ENCODE measurements at places on chromosomes 5 and 9.

GRCh38 chr9:120542701-120543490 lies 37.1 kb downstream of the CDK5RAP2 start:
- DNase-seq: no peak

- no peak for DNase-seq
Observed at GRCh38 chr9:37994639-37995347, 74.2 kb downstream of the SHB start.

- DNase-seq: no peak
Observed at GRCh38 chr5:144307736-144308135, 137.1 kb downstream of the KCTD16 start.

DNA sequence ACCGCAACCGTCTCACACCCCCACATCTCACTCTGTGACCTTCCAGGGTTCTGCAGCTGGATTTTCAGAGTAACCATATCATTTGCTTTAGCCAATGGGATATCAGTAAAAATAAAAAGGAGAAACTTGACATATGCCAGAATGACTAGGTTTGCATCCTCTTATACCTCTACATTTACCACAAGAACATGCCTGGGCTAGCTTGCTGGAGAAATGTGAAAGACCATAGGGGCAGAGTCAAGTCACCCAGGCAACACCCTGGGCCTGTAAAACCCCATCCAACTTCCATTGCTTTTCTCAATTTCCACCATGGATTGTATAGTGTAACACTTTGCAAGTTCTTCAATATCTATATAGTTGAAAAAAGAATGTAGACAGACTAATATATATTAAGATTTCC lies 731.1 kb downstream of the PTPRD start:
- DNase-seq: no peak

DNA sequence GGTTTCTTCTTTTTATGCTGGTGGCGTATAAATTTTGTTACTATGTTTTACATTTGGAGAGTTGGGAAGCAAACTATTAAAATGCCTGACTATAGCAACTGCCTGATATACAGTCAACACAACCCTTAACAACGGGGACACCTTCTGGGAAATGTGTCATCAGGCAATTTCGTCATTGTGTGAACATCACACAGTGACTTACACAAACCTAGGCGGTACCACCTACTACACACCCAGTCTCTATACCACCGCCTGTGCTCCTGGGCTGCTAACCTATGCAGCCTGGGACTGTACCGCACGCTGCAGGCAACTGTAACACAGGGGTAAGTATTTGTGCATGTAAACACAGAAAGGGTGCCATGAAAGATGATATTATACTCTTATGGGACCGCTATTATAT lies 1.3 kb upstream of the CDHR2 start:
- DNase-seq: no peak

DNA sequence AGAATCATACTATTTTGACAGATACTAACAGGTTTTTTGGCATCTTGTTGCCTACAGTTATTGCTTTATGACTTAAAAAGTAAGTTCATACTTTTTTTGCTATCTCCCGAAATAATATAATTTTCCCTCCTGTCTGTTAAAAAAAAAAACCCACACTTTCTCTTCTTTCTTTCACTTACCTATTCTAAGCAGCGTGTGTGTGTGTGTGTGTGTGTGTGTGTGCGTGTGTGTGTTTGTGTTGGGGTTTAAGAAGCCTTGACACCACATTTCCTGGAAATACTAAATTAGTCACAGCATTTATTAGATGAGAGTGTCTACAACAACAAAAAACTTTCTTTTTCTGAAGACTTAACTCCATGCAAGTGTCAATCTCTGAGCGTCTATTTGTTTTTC lies 12.4 kb downstream of the TNFAIP8 start:
- DNase-seq: peak; percentile 58

DNA sequence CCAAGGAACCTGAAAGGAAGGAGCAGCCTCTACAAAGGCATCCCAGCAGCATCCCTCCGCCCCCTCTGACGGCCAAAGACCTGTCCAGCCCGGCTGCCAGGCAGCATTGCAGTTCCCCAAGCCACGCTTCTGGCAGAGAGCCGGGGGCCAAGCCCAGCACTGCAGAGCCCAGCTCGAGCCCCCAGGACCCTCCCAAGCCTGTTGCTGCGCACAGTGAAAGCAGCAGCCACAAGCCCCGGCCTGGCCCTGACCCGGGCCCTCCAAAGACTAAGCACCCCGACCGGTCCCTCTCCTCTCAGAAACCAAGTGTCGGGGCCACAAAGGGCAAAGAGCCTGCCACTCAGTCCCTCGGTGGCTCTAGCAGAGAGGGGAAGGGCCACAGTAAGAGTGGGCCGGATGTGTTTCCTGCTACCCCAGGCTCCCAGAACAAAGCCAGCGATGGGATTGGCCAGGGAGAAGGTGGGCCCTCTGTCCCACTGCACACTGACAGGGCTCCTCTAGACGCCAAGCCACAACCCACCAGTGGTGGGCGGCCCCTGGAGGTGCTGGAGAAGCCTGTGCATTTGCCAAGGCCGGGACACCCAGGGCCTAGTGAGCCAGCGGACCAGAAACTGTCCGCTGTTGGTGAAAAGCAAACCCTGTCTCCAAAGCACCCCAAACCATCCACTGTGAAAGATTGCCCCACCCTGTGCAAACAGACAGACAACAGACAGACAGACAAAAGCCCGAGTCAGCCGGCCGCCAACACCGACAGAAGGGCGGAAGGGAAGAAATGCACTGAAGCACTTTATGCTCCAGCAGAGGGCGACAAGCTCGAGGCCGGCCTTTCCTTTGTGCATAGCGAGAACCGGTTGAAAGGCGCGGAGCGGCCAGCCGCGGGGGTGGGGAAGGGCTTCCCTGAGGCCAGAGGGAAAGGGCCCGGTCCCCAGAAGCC lies 30.8 kb downstream of the CD180 start:
- peak; percentile 79 for DNase-seq

GRCh38 chr9:33049680-33050361 lies 24.7 kb downstream of the DNAJA1 start:
- DNase-seq: no peak

DNA sequence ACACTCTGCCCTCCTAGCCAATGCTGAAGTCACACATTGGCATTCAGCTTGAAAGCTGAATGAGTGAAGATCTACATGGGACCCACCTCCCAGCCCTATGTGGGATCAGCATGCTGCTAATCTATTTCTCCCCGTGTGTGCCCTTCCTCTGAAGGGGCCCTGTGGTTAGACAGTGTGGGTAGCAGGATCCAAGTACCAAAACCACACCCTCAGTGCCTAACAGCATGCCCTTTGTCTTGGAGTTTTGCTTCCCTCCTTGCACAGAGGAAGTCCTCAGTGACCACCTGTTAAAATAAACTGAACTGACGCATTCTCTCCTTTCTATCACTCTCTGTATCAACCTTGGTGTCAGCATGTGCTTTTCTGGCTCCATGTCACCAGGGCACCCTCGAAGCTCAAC lies 25.0 kb downstream of the SH3TC2 start:
- no peak for DNase-seq

DNA sequence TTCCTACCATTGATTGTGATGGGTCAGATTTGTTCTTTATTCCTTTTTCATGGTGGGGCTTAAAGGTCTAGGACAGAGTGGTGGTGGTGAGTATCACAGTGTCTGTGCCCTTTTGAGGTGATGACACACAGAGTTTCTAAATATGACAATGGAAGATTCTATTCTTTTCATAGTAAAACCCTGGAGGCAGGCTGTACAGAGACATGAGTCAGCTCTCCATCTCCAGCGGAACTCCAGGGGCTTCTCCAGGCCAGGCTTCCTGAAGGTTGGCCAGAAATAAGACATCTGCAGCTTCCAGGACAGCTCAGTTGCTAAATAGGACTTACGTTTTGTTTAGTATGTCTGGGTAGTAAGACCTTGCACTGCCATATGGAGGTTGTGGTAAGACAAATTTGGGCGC lies 229.5 kb downstream of the CD180 start:
- no peak for DNase-seq

DNA sequence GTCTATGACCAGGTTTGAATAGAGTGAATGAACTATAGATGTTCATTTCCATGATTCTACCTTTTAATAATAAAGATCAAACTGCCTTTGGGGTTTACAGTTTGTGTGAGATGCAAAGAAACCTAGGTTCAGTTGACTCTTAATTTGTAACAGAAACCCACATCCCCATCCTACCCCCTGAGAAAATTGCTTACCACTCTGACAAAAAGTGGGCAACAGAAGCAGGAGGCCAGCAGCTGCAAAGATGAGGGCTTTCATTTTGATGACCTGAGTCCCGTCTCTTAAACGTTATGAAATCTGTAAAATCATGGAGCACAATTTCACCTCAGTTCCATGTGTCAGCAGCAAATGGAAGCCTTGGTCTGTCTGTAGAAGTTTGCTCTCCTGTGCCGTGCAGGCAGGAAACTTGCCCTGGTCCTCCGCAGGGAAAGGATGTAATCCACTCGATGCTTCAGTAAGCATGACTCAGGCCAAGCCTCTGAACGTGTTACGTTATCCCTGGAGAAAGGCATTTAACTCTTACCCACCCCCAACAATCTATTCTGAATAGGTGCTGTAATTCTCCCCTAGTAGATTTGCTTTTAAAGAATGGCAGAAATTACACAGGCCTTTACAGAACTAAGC lies at the start of gene F2RL2:
TSS of gene F2RL2 (minus strand) at position 431 of the 624 bp plus-strand sequence. CDS start at position 258, 173 bp downstream.
- DNase-seq: no peak

DNA sequence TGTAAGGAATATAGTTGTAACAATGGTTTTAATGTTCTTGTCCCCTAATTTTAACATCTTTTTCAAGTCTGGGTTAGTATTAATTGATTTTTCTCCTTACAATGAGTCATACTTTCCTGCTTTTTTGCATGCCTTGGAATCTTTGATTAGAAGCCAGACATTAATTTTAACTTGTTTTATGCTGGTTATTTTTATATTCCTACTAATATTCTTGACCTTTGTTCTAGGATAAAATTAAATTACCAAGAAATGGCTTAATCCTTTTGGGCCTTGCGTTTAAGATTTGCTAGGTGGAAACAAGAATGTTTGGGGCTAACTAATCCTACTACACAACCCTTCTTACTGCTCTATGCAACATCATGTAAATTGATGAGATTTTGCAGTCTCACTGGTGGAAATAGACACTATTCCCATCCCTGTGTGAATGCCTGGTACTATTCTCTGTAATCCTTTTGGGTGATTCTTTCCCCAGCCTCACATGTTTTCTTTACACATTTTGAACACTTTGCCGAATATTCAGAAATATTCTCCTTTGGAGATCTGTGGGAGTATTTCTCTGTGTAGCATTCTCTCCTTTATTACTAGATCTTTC lies 47.2 kb downstream of the ZCCHC7 start:
- no peak for DNase-seq

DNA sequence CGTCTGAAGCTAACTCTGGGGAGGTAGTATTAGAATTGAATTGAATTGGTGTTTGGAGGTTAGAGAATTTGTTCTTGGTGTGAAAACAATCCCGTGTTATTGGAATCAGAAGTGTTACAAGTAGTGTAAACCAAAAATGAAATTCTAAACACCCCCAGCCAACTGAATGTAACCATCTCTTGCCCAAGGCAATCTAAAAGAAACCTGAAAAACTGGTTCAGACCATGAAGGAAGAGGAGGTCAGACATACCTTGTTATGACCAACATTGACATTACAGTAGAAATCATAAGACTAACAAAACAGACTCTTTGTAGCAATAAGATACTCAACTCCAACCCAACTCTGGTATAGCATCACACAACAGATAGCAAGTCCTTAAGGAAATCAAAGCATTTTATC lies 159.0 kb downstream of the TUSC1 start:
- DNase-seq: no peak

DNA sequence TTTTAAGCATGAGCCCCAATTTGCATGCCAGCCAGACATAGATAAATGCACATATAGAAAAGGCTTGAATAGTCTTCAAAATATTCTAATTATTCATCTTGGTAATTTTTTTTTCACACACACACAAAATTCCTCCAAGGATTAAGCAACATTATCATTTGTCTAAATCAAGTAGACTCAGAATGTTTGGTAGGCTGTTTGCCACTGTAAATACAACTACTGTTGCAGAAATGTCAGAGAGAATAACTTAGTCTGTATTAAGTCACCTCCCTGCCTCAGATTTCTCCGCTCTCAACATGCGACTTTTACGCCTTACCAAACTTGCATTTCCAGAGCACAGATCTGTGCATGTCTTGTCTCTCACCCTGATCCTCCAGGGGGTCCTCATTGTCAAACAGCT lies 265.6 kb upstream of the C9orf72 start:
- DNase-seq: no peak

DNA sequence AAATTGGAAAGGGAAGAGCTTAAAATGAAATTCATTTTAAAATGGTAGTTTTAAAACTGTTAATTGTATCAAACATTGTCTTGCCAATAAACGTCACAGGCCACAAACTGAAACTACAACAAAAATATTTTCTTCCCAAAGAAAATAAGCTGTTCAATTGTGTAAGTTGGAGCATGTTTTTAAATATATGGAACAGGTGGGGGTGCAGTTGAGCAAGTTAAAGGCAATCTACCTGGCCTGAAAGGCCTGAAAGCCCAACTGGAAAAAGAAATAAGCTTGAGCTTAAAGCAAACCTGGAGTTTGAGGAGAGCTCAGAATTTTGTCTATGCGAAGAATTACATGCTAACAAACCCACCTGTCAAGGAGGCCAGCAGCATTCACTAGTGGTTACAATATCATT lies 439.5 kb downstream of the ACTL7B start:
- no peak for DNase-seq

GRCh38 chr5:172436078-172436878 lies 18.0 kb downstream of the SH3PXD2B start:
- no peak for DNase-seq

DNA sequence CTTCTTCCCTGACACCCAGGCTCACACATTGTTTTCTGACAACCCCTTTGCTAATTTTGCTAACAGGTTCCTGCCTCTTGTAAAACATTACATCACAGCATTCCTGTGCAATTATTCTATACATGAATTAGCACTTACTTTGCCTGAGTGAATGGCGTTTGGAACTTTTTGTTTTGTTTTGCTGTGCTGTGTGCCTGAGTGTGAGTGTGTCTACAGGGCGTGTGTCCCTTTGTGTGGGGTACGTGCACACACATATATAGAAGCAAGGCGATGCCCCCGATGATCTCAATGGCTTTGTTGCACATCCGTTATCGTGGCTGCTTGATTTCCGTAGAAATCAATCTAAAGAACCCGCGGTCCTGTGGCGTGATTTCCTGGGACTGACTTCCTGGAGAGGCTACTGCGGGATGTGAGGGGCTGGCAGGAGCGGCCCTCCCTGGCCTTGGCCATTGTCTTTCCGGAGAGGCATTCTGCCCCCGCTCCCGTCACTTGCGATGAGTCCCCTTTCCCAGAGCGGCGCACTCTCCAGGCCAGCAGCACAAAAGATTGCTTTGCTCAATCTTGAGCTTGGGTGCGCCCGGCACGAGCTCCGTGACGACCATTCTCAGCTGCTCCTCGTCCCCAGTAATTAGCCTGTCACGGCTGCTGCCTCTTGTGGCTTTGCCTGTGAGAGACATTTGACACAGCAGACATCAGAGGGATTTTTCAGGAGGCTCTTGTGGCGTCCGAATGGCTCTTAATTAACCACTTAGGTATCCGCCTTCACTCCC lies 398.1 kb upstream of the IRX1 start:
- no peak for DNase-seq

- no peak for DNase-seq
Observed at GRCh38 chr9:93048566-93049448, 9.7 kb upstream of the SUSD3 start.

Data from activated naive CD4-positive, alpha-beta T cell treated with anti-CD3 and anti-CD28 coated beads, Interleukin-2, amount 50 U/mL, for 16 hours (primary cell).